ENCODE measurements at places on chromosomes 12 and 14.

DNA sequence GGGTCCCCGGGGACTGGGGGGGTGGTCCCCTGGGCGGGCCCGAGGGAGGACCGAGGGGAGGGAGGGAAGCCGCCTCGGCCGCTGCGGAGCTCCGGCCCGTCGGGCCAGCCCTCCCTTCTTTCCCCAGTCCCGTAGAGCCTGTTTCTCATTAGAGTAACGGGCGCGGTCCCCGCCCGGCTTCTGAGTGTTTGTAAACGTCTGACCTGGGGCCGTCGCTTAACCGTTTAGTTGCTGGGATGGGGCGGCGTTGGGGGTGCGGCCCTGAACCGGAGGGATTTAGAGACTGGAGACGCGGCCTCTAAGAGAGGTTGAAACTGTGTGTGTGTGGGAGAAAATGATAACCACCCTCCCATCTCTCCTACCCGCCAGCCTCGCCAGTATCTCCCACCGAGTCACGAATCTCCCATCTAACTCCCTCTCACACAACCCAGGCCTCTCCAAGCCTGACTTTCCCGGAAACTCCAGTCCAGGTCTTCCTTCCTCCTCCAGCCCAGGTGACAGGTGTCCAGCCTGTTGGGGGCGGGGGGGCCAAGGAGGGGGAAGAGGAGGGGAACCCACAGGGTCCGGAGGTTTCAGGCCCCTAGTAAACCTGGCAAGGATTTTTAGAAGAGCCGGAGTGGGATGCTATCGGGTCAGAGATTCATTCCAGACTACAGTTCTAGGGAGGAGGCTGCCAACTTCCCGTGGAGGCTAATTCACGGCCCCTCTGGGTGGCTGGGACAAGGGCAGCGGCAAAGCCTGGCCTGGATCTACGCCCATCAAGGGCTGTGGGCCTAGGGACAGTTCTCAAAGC, 1.1 kb upstream of the NFATC4 start:
- DNase-seq, result no peak

GRCh38 chr14:28102814-28103213, 663.8 kb upstream of the FOXG1 start:
- no peak for DNase-seq

DNA sequence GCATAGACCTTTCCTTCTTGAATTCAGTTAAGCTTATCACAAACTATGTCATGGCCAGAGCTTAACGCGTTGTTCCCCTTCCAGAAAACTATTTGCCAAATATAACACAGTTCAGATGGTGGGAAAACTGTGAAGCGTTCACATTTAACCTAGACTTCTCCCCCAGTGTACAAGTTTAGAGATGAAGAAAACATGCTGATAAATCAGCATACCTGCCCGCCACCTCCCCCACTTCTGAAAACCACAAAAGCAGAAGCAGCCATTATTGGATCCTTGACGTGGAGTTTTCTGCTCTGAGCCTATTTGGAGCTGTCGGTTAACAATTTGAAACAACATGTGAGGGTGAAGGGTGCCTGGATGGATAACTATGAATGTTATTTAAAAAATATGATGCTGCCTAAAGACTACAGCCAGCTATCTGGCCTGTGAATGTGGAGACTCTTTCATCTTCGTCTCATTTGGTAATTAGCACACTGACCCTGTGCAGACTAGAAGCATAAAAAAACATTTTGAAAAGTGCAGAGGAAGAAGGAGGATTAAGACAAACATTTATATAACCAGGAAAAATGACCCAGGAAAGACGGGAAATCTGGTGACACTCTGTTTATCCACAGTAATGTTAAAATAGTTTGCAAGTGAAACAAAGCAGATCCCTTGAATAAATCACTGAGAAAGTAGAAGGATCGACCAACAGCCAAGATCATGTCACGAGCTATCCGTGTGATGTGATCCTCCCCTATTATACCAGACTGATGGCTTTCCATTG, 408.2 kb downstream of the AEBP2 start:
- no peak for DNase-seq

DNA sequence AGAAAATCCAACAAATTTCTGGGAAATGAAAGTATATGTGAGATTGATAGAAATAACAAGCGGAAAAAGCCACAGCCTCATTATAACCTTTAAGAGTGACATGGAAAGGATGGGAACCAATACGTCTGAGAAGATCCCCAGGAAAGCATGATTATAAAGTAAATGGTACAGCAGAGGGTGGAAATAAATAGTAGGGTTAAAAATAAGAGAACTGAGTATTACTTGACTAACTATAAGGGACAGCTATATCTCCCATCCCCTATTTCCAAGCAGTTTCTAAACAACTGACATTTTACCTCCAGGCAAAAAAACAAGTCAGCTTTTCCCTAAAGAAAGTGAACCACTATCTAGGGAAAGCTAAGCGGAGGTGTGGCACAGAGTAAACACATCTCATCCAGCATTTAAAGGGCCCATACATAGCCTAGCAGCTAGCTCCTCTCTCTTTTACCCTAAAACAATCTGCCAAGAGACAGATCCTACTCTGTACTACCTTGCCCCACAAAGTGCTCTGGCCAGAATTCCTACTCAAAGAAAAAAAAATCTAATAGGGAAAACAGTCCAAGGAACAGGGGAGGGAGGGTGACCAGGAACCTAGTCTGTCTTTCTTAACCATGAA, 11.2 kb downstream of the OSBPL8 start:
- no peak for DNase-seq

- no peak for DNase-seq
Measured at GRCh38 chr12:30047516-30048254, 263.9 kb upstream of the TMTC1 start.

All from CD4-positive, CD25-positive, alpha-beta regulatory T cell (primary cell).